ENCODE measurements at places on chromosomes 3 and 15. TPM values are rescaled to one million over a fixed set of nuclear protein-coding genes. Genes with fewer than 3 reads are reported as not detected.

DNA sequence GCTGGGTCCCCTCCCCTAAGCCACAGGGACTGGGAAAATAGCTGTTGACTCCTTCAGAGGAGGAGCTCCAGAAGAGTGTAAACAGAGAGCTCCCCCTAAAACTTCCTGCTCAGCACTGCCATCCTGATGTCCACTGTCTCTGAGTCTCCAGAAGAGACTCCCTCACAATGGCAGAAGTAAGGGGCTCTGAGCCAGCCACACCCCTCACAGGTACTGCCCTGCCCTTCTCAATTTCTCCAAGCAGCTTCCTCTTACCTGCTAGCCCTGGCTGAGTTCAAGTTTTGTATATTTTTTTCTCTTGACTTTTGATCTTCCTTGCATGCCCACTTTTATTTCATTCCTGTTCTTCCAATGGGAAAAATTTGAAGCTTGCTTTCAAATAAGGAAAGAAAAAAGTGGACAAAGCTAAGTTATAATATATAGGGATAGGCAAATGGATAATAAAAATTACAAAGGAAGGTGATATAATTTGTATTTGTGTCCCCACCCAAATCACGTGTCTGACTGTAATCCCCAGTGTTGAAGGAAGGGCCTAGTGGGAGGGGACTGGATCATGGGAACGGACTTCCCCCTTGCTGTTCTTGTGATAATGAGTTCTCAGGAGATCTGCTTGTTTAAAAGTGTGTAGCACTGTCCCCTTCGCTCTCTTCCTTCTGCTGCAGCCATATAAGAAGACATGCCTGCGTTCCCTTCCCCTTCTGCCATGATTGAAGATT lies 442.2 kb upstream of the WNT5A start:
- no peak for DNase-seq

The ARPP21 gene
- 1.6 TPM for total RNA-seq

The PRKCI gene
- 28.5 TPM for total RNA-seq

The FANCD2OS gene
- total RNA-seq, result not detected

Data from omental fat pad (tissue), 4 donors.